ENCODE measurements at places on chromosomes 13 and 19.

- DNase-seq, result no peak
Observed at GRCh38 chr19:5937550-5937949, 23.5 kb downstream of the CAPS start.

- no peak for DNase-seq
Observed at GRCh38 chr19:43564800-43565199, 10.5 kb downstream of the XRCC1 start.

- no peak for DNase-seq
Observed at GRCh38 chr19:4624733-4625362, 14.5 kb upstream of the TNFAIP8L1 start.

DNA sequence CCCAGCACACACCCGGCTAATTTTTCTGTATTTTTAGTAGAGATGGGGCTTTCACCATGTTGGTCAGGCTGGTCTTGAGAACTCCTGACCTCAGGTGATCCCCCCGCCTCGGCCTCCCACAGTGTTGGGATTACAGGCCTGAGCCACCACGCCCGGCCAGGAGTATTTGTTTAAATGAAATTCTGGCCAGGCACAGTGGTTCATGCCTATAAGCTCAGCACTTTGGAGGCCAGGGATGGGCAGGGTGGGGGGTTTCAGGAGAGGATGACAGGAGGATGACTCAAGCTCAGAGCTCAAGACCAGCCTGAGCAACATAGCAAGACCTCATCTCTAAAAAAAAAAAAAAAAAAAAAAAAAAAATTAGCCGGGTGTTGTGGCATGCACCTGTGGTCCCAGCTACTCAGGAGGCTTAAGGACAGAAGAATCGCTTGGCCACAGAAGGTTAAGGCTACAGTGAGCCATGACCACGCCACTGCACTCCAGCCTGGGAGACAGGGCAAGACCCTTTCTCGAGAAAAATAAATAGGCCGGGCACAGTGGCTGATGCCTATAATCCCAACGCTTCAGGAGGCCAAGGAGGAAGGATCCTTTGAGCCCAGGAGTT, 8.2 kb upstream of the DHDH start:
- DNase-seq, result no peak
